Activated CD4-positive, alpha-beta T cell treated with anti-CD3 and anti-CD28 coated beads for 4 hours (primary cell): ENCODE measurements at places on chromosomes 13 and 19.

DNA sequence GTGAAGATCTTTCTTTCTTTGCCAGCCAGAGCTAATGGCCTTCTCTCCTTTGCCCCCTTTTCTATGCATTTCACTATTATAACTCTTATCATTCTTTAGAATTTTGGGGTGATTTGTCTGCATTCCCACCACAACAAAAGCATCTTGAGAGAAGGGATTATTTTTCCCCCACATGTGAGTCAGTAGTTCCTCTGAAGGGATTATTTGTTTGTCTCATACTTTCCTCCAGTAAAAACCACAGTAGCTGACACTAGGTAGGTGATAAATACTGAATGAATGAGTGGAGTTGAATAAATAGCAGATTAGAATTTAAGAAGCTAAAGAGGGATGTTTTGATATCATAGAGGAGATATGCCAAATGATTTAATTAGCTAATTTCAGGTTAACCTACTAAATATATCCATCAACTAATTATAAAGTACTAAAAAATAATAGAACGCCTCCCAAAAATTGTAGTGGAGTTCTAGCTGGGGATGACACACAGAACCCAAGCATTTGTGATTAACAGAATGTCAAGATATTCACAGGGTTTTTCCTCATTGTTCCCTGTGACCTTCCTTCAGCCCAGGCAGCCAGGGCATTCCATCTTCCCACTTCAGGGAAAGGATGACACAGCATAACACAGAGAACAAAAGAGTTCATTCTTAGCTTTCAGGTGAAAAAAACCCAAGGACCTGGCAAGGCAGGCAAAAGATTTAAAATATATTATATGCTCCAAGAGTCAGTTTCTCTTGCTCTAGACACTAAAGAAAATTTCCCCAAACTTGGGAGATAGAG, 3.5 kb upstream of the TBC1D4 start:
- no peak for DNase-seq

GRCh38 chr13:51286135-51287002, 53.1 kb upstream of the SERPINE3 start:
- peak; percentile 64 for DNase-seq

DNA sequence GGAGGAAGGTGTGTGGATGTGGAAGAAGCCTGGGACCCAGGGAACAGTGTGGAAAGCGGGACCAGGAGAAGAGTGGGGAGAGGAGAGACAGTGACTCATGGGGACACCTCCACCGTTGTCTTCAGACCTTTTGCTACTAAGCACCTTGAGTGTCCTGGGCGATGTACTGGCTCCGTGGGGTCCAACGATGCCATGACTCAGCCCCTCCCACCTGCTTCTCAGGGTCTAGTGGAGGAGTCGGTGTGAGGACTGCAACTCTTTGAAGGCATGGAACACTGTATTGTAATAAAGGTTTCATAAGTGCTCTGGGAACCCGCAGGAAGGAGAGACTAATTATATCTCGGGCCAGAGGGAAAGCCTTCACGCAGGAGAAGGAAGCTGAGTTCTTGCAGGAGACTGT, 166.9 kb upstream of the KL start:
- DNase-seq, result no peak

- DNase-seq, result peak; percentile 54
Measured at GRCh38 chr13:91346850-91347201, 661 bp upstream of the MIR17HG start.

GRCh38 chr13:59270327-59270726, 893.4 kb downstream of the DIAPH3 start:
- DNase-seq, result no peak

DNA sequence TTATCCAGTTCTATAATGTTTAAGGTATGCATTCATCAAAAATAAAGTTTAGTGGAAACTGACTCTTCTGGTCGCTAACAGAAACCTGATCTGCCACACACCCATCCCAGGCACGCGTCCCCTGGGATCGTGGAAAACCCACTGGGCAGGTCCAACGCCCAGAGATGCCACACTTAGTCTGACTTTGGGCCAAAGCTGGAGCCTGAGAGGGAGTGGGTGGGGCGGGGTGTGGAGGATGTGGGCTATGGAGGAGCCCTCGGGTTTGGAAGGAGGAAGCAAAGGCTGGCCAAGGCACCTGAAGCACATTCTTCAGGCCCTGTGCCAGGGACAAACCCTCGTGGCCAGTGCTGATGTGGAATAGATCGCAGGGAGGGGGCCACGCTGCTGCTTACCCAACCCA, 2.5 kb downstream of the IGFL1 start:
- DNase-seq, result no peak

- no peak for DNase-seq
Measured at GRCh38 chr19:2059422-2060201, 8.6 kb upstream of the MKNK2 start.

DNA sequence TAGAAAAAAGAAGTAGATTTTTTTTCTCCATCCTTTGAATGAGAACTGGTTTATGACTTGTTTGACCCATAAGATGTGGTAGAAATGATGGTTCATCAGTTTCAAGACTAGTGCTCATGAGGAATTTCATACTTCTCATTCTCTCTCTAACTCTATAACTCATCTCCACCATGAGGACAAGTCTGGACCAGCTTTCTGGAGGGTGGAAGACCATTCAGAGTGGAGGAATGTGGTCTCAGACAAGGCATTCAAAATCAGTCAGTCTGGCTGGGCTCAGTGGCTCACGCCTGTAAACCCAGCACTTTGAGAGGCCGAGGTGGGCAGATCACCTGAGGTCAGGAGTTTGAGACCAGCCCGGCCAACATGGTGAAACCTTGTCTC, 3.5 kb upstream of the EID2 start:
- DNase-seq, result no peak

DNA sequence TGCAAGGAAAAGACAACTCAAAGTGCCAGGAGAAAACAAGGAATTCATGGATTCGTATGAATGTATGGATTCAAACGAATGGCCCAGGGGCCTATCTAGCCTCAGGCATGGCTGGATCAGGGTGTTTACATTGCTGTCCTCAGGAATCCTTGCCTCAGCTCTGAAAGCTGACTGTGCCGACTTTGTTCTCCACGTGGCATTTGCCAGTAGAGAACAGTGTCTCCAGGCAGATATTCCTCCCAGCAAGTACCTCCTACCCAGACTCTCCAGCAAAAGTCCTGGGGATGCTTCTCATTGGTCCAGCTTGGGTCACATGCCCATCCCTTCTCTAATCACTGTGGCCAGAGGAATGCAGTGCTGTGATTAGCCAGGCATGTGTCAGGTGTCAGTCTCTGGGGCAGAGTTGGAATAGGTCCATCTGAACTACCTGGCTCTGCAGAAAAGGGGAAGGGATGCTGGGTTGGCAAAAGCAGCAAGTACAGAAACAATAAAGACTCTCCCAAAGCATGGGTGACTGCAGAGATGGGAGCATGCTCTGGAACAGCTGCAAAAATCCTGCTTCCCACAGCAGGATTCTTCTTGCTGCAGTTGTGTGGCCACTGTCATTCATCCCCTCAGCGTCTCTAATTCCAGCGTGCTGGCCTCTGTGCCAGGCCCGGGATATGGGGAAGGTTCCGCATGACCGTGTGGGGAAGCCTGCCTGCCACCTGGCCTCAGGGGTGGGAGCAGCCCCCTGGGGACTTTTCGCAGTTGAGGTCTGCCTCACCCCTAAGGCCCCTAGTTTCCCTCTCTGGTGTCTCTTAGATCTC, 30.0 kb downstream of the CCNE1 start:
- no peak for DNase-seq

- DNase-seq, result peak; percentile 4
Measured at GRCh38 chr13:71866335-71867130, 471 bp downstream of the DACH1 start.

DNA sequence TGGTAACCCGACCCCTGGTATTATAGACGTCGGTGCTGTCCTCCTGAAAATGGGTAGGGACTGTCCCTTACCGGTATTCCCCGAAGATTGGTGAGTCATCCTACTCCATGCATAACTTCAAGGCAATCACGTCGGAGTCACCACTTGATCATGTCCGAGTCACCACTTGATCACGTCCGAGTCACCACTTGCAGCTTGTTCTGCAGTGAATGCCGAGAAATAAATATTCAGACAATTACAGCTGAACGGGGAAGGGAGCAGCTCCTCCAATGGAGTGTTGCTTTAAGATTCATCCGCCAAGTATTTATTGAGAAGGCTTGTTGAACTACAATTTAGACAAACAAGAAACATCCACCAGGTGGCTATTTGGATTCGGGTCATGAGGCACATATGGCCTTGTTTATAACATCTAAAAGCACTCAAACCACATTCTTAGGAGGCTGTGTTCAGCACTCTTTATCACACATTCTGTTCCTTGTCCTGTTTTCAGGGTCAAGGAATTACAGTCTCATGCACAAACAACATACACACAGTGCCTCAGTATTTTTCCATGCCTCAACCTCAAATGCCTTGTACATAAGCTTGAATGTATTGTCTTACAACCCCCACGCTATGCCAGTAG, 43.1 kb downstream of the ZNF726 start:
- DNase-seq, result no peak

GRCh38 chr19:29836409-29836825, 24.6 kb downstream of the CCNE1 start:
- no peak for DNase-seq

- DNase-seq, result no peak
Measured at GRCh38 chr13:42875475-42876269, 94.3 kb downstream of the FAM216B start.

DNA sequence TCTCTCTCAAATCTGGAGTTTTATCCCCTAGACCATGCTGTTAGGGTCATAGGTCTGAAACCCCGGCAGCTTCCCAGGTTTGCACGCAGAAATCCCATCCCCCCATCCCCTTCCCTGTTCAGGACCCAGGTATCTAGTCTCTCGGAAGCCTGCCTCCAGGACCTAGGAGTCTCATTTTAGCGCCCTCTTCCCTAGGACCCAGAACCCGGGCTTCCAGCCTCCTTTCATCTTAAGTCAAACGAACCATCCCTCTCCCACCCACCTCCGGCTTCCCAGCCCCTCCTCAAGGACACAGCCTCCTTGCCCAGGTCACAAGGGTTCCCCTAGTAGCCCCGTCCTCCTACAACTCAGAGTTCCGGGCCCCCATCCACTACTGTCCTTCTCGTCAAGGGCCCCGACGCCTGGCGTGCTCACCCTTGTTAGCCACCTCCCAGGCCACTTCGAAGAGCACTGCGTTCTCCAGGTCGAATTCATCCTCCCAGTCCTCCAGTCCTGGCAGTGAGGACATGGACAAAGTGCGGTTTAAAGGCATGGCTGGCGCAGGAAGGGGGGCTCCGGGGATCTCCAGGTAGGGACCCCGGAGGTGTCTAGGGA, 431 bp downstream of the GYS1 start:
- no peak for DNase-seq

GRCh38 chr19:2543463-2544442, 67.8 kb downstream of the GADD45B start:
- peak; percentile 76 for DNase-seq

DNA sequence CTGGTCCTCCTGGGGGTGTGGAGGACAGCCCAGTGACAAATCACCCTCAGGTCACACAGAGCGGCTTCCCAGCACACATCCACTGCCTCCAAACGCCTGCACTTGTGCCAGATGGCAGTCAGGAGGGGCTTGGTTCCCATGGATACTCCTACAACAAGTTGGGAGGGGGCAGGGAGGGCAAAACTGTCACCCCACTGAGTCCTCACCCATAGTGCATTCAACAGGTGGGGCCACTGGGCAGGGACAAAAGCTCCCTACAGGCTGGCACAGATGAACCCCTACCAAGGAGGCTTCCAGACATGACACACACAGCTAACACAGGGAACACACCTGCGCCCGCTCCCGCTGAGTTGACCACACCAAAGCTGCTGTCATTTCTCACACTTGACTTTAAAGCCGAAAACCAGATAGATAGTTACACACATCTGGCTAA, 120.5 kb downstream of the STK24 start:
- no peak for DNase-seq

DNA sequence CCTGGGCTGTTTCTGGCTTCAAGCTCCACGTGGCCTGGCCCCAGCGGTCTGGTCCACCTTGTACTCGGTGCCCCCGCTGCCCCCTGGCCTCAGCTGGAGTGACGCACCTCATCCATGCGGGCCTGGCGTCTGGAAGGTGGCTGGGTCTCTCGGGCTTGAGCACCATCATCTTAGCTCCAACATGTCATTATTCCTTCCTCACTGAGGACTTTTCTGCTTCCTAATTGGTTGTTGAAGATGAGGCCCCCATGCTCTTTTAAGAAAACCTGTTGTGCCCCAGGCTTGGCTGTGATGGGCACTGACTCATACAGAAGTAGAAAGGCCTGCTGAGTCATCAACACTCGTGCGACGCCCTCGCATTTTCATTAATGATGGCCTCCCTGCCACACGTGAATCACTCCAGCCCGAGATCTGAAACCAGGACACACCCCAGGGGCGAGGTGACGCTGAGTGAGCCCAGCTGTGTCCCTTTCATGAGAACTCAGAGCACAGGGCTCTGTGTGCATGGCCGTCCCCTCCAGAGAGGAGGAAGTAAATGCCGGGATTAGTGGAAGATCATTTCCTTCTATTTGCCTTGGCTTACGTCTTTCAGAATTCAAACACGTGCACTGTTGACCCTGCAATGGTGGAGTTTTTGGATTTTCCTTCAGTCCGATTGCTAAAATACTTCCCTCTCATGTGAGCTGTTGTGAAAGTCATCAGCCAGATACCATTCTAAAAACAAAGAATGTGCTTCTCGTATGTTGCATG, 14.0 kb upstream of the GJA3 start:
- peak; percentile 63 for DNase-seq

DNA sequence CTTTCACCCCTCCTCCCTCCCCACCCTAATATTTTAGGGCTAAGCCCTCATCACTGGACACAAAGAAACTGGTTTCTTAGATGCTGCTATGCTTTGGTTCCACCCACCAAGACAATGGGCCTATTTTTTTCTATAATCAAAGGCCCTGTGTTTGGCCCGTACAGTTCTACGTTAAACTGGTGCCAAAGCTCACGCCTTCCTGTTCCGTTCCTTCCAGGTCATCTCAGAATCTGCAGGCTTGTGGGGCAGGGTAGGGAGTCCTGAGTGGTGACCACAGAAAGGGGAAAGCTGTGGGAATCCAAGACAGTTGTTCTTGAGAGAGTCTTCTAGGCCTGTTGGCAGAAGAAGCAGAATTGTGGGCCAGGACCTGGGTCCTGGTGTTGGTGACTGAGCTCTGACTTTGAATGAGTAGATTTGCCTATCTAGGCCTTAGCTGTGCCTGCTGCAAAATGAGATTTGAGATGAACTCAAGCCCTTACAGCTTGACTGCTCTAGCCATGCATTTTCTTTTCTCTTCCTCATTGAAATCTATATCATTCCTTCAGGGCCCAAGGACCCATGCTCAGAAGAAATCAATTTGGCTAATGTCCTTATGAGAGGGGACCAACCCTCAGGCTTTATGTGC, 19.1 kb upstream of the CXCL17 start:
- DNase-seq, result no peak

- no peak for DNase-seq
Measured at GRCh38 chr13:94662274-94662945, 49.9 kb downstream of the SOX21 start.

GRCh38 chr13:84487752-84488151, 605.5 kb upstream of the SLITRK1 start:
- no peak for DNase-seq

GRCh38 chr19:55449469-55449868, 6.4 kb upstream of the SHISA7 start:
- no peak for DNase-seq
